ENCODE measurements at places on chromosomes 2 and 18. TPM values are rescaled to one million over a fixed set of nuclear protein-coding genes. Genes with fewer than 3 reads are reported as not detected.

GRCh38 chr2:143030127-143030526 lies 99.1 kb upstream of the ARHGAP15 start:
- no peak for DNase-seq

DNA sequence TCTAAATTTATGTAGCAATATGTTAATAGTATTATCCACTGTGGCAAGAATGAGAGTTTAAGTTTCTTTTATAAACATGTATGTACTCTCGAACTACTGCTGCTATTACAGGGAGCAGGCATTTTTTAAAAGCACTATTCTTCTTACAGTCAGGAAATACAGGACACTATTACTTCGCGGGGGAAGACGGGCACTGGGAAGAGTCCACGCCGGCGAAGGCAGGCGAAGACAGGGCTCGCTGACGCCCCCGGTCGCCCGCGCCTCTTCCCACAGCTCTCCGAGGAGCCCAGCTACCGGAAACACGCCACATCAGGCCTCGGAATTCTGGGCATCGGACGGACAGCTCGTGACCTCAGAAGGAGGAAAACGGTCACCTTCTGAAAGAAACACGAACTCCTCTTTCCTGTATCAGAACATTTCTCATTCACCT lies 90.2 kb downstream of the FAM161A start:
- peak; percentile 86 for DNase-seq

GRCh38 chr2:23718931-23719700 lies 207.8 kb downstream of the ATAD2B start:
- DNase-seq = no peak

DNA sequence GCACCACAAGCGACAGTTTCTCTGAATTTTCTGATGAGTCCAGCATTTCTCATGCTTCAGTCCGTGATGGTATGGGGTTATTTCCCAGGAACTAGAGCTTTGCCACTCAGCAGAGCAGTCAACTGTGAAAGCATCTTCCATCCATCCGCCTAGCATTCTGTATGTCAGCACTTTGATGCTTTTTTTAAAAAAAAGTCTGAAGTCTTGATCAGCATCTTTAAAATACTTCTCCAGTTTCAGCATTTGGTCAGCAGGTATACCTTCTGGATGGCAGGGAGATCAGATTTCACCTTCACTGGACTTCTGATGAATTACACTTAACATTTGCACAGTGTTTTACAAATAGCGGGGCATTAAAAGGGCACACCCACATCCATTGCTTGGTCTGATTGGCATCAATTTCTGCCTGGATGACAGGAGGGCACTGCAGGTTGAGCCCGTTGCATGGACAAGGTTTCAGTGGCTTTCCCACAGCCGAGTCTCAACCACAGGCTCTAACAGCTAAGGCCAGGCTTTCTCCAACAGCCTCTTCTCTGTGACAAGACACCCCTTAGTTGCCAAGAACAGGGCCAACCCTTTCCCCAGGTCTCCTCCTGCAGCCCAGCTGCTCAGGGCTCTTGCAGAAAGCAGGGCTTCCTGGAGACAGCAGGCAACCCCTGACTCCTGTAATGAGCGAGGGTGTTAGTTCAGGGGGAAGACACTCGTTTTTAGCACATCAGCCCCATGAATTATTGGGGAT lies 54.0 kb downstream of the EMILIN2 start:
- no peak for DNase-seq

The FBXO15 gene
- not detected for total RNA-seq

DNA sequence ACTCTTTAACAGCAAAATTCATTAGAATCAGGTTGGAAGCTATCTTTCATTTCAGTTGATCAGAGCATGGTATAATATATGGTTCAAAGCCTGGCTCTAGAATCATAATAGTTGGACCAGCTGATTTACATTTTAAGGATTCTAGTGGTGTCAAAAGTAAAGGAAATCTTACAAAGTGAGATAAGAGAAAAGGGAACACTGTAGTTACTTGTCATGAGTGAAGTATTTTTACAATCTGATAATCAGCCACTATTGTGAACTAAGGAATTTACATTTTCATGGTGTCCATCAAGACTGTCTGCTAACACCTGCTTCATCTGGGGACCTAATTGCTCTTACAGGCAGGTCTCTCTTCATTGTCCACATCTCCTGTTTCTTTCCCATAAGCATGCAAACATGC lies 161.1 kb downstream of the SLC39A10 start:
- DNase-seq = no peak

The REEP1 gene
- total RNA-seq = 21.3 TPM

The POTEC gene
- not detected for total RNA-seq

DNA sequence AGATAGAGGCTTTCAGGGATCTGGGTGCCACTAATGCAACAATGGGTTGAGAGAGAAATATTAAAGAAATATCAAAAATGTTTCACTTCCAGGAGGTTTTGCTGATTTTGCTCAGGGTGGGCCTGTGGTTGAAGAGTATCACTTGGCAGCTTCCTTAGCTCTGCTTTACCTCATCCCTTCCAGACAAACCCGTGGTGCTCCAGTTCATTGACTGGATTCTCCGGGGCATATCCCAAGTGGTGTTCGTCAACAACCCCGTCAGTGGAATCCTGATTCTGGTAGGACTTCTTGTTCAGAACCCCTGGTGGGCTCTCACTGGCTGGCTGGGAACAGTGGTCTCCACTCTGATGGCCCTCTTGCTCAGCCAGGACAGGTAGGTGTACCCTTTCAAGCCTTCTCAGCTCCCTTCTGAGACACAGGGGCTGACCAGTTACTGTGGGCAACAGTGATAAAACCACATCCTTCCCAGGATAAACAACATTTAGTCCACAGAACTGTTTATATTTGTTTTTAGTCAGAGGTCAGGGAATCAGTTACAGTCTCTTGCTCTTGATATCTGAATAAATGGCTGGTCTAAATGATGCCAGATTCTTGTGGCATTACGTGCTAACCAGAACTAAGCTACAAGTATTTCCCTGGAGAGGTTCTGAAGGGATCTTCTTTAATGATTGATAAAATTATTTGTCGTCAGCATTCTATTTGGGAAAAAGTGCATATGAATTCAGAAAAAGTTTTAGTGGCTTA lies 7.0 kb downstream of the SLC14A1 start:
- DNase-seq = no peak

The CGREF1 gene
- 0.87 TPM for total RNA-seq

- no peak for DNase-seq
Measured at GRCh38 chr2:177622521-177622920, 229.9 kb downstream of the AGPS start.

DNA sequence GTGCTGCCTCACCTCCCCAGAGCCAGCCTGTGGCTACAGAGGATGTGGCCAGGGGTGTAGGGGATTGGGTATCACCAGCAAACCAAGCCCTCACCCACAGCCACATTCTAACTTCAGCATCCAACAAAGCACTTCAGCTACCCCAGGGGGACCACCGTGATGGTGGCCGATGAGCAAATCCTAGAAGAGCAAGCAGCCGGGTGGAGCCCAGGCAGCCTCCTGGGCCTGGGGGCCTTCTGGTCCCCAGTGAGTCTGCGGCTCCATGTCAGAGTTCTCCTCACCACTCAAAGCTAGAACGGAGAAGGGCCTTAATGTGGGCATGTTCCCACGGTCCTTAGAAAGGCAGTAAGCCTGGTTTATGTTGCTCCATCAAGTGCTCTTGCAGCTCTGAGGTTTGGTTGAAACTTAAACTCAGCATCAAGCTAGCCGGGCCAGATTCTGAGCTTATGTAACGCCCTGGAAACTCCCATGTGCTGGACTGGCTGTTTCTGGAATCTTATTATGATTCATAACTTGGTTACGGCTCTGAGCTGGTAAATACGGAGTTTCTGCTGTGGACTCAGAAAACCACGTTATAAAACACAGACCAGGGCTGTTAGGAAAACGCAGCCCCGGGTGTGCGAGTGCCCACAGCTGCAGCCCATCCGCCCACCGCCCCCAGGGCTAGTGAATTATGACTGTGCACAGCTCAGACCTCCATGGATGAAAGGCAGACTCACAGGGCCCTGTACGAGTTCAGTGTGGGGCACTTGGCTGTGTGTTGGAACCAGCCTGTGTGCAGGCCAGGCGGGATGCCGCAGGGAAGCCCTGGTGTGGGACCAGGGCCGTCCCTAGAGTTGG lies 99.8 kb downstream of the SEPTIN10 start:
- DNase-seq = no peak
